ENCODE measurements at places on chromosomes 1 and 21.
A peak's percentile ranks its signal among the peaks of the same experiment; 100 is the strongest.

- no peak for DNase-seq
Observed at GRCh38 chr1:200453553-200453905, 43.7 kb upstream of the ZNF281 start.

GRCh38 chr1:42392967-42393848 is 12.6 kb downstream of the RIMKLA start:
- DNase-seq: no peak

DNA sequence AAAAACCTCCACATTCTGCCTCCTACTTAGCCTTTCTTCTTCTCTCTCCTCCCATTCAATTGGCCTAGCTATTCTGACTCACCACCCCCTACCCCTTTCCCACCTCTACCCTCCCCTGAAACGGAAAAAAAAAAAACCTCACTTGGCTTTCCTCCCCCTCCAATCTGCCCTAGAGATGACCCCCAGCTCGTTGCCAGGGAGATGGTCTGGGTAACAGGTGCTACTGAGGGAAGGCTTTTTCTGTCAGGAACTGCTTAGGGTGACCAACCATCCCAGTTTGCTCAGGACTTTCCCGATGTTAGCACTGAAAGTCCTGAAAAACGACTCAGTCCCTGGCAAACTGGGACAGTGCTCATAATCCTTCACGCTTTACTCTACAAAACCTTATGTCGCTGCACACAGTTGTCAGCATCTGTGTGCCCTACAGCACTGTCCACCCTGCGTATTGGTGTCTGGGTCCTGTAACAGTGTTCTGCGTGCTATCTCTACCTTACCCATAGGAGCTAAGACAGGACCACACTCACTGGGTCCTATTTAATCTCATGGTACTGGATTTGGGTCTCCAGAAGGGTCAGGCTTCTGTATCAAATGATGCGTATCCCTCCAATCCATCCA is 7.7 kb upstream of the CADM3 start:
- DNase-seq: no peak

- DNase-seq: no peak
Observed at GRCh38 chr1:5981009-5981380, 11.2 kb downstream of the NPHP4 start.

- DNase-seq: no peak
Observed at GRCh38 chr1:211493133-211493871, 1.3 kb upstream of the RD3 start.

DNA sequence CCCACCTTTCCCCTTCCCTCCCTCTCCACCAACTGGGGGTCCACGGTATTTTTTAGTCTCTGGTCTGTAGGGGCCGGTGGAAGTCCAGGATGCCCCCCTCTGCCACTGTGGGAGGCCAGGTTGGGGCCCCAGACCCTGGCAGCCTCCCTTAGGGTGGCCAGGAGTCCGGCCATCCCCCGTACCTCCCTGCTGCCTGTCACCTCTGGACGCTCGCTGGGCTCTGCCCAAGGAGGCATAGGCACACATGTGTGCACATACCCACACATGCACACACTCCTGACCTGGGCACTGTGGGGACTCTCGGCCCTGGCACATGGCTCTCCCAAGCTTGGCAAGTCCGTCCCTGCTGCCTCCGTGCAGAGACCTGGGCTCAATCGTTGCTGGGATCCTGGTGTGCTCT is 53.0 kb downstream of the DISP3 start:
- no peak for DNase-seq

- DNase-seq: no peak
Observed at GRCh38 chr1:63127376-63127775, 195.0 kb upstream of the FOXD3 start.

- DNase-seq: no peak
Observed at GRCh38 chr21:19844334-19844733, 1153.9 kb upstream of the NCAM2 start.

GRCh38 chr1:150696162-150696561 is 792 bp downstream of the GOLPH3L start:
- peak; percentile 17 for DNase-seq

DNA sequence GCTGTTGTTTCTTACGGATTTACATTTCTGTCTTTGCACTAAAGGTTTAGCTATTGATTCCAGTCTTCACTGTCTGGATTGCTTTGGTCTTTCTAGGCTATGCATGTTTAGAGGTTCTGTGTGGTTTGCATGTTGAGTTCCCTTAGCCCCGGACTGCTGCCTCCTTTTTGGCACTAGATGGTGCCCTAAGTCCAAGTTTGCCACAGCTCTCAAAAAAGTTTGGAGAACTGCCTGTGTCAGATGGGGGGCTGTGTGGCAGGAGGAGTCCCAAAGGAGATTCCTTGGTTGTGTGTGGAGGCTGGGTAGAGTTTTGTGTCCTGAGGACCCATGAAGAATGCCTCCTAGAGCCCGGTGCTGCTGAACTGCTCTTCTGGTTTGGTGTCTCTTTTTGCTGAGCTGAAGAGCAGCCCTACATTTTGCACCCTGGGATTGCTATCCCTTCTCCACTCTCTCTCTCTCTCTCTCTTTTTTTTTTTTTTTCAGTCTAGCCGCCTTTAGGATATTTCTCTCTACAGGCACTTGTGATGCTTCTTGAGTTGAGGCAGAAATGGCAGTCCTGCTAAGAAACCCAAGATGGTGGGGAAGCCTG is 74.4 kb downstream of the PTGS2 start:
- peak; percentile 50 for DNase-seq

GRCh38 chr21:15354516-15354915 is 289.7 kb upstream of the NRIP1 start:
- DNase-seq: no peak

- DNase-seq: peak; percentile 60
Observed at GRCh38 chr1:231053493-231054162, 13.6 kb upstream of the FAM89A start.

DNA sequence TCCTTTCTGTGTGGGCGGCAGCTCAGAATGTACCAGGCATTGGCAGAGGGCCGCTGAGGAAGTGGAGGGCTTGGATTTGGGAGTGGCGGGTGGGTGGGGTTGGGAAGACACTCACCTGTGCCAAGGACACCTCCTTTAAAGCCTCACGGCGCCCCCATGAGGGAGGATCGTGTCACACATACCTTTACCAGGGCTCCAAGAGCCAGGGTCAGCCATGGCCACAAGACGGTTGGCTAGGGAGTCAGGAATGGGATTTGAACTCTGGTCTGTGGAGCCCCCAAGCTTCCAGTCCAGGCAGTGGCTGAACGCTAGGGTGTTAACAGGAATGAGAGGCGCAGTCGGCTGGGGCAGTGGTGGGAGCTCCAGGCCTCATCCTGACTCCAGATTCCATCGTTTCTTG is 4.6 kb downstream of the NBL1 start:
- DNase-seq: no peak

- DNase-seq: no peak
Observed at GRCh38 chr1:83511146-83511726, 487.7 kb downstream of the TTLL7 start.

- DNase-seq: no peak
Observed at GRCh38 chr1:167060141-167061072, 29.8 kb downstream of the GPA33 start.

GRCh38 chr1:164780863-164781262 is 221.9 kb downstream of the PBX1 start:
- DNase-seq: no peak

GRCh38 chr1:234886081-234886984 is 242.3 kb downstream of the TOMM20 start:
- DNase-seq: peak; percentile 52

- DNase-seq: no peak
Observed at GRCh38 chr1:59769736-59770095, 45.0 kb upstream of the HOOK1 start.

DNA sequence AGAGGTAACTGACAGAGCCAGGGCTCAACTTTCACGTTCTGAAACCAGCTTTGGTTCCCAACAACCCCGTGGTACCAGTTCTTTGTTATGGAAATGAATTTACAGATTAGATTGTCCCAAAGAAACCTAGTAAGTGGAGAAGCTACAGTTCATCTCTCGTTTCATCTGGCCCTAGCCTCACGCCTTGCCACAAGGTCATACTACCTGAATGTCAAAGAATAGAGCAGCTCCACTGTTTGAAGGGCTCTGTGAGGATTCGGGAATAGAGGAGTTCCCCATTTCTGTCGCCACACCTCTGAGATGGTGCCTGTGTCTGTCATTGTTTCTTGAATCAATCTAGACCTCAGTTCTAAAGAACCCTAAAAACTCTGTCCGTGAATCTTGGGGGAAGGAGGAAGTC is 15.0 kb upstream of the CDC42 start:
- DNase-seq: peak; percentile 14

DNA sequence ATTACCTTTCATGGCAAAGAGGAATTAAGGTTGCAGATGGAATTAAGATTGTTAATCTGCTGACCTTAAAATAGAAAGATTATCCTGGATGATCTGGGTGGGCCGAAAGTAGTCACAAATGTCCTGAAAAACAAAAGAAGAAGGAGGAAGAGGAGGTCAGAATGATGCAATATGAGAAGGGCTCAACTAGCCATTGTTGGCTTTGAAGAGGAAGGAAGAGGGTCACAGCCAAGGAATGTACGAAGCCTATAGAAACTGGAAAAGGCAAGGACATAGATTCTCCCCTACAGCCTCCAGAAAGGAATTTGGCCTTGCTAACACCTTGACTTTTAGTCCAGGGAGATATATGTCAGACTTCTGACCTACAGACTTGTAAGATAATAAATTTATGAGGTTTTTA is 39.4 kb upstream of the FMOD start:
- peak; percentile 71 for DNase-seq
